ENCODE measurements at places on chromosomes 7 and 10.

- no peak for DNase-seq
These were observed 40.1 kb downstream of the PNLIPRP2 start for GRCh38 chr10:116660860-116661259.

DNA sequence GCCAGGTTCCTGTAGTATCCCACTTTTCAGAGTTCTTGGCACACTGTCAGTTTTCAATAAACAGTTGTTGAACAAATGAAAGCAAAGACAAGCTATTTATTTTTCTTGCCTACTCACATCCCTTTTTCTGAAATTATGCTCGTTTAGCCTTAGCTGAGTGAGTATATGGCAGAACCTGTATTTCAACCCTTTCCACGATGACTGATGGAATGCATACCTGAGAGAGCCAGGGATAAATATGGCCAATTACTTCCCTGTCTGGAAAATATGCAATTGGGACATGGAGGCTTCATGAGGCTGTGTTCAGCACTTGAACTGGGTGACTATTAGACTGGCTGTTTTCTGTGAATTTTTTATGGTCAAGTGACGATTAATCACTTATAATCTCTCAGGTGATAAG, 144.5 kb upstream of the POT1 start:
- no peak for DNase-seq

- DNase-seq, result no peak
These were observed 290.3 kb upstream of the NFE2L3 start for GRCh38 chr7:25861601-25862260.

DNA sequence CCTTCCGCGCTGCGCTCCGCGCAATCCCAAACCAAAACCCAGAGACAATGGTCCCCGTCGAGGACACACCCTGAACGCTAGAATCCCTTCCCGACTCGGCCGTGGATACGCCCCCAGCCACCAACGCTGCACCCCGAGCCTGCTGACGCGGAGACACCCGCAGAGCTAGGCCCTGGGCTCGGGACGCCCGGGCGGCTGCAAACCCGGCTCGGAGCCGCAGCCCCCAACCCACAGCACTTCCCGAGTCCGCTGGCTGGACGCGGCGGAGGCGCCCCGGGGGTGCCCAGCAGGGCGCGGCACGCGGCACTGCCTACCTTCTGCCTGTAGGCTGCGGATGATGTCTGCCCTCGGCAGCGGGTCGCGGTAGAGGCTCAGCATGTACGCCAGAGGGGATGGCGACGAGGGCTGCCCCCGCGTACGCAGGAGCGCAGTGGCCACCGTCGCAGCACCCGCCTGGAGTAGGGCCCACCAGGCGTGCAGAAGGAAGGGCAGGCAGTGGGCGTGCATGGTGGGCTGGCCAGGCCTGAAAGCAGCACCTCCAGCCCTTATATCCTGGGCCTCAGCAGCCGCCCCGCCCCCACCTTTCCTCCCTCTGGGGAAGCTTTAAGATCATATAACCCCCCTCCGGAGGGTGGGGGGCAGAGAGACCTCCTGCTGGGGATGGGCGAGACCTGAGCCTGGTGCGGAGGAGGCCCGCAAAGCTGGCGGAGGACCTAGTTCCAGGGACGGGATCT, at the start of gene NODAL:
NODAL (minus strand) TSS at position 521 of the 734 bp plus-strand sequence; CDS start at position 507, 14 bp downstream.
- DNase-seq, result no peak

- no peak for DNase-seq
These were observed 359.2 kb upstream of the AOAH start for GRCh38 chr7:37083311-37084096.
